Stimulated activated CD8-positive, alpha-beta memory T cell treated with anti-CD3 and anti-CD28 coated beads, Interleukin-2, amount 100 ng/mL, for 48 hours (primary cell): ENCODE measurements at places on chromosomes 7 and 10.

DNA sequence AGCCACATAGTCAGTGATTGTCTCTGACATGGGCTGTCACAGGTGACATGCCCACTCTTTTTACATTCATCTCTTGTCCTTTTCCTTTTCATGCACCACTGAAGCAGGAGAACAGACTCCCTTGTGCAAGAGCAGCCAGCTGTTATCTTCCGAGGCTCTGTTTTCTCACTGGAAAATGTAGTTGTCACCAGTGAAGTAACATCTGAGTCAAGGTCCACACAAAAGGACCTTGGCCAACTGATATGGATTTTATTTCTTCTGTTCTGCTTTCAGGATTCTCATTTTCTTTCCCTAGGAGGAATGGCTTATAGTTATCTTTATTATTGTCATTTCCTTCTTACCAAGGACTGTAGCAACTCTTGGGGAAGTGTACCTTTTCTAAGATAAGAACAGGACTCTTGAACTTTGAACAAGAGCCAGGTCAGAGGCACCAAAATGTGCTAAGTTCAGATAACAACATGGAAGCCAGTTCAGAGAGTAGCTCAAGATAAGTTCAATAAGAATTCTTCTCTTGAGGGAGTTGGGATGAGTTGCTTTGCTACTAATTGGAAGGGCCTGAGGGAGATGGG lies 22.7 kb downstream of the AVPI1 start:
- DNase-seq = no peak

- no peak for DNase-seq
Measured at GRCh38 chr7:144110272-144110671, 889 bp downstream of the OR2A2 start.

DNA sequence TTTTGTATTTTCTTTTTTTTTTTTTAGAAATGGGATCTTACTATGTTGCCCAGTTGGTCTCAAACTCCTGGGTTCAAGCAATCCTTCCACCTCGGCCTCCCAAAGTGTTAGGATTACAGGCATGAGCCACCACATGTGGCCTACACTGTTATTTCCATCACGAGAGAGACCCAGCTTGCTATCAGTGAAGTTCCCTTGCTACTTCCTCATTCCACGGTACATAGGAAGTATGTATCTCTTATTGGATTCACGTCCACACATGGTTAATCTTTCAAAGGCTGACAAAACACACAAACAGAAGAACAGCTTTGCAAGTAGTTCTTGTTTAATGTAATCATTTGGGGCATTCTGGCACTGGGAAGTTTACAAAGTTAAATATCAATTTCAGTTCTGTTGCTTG lies 50.9 kb downstream of the DCLRE1A start:
- DNase-seq = no peak

DNA sequence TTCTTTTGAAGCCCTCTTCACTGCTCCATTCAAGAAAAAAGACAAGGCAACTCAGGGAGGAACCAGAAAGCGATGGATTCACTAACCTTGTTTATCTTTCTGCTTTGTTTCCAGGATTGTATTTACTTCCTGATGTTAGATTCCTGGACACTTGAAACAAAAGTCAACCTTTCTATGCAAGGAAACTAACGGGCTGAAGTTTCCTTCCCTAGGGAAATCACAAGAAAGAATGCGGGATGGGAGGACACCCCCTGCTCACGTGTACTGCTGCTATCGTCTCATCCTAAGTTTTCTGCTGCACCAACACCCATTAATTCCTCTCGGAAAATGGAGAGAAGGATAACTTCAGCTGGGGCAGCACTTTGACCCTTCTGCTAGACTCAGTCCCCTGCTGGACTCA lies 50.3 kb downstream of the ELMO1 start:
- DNase-seq = no peak

DNA sequence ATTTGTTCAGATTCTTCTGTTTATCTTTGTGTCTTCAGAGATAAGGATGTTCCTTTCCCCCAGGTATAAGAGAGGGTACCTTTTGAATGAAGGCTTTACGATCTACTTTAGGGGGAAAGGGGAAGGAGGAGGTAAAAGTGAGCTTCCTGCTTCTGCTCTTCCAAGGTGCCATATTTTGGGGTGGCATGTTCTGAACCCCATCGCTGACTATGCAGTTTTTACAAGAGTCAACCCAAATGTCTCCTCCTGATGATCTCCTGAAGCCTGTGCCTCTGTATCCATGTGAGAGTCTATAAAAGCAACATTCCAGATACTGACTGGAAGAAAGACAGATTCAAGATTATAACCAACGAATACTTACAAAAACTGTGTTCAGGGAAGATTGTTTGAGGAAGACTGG lies 102.5 kb downstream of the ZNF277 start:
- no peak for DNase-seq

DNA sequence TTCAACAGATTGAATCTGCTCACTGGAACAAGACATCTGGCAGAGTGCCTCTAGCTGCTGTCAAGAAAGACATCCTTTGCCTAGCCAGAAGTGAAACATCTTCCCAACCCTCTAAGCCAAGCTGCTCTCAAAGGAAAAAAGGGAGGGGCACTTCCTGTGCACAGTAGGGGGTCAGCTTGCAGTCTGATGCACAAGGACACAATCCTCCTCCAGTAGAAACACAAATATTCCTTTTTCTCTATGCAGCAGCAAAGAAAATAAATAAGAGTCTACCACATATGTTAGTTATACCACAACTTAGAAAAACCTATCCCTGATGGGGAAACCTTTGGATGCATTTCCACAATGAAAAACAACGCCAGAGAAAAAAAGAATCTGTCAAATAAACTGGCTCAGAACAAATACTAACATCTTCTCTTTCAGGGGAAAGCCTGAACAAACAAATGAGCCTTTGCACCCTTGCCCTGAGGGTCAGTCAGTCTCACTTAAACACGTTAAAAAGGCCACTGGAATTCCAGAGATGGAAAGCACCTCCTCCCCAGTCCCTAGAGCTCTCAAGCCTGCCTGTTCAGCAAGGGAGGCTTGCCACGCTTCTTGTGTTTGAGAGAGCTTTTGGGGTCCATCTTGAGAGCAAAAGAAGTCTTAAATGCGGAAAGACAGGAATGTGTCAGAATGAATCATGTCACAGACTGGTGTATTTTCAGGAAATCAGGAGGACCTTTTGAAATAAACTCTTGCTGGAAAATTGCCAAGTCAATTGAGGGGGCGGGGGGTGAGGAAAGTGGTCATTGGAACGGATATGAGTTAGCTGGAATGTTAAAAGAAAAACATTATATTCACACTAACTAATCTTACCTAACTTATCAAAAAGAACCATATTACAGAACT lies 7.5 kb downstream of the LAMB1 start:
- DNase-seq = no peak

DNA sequence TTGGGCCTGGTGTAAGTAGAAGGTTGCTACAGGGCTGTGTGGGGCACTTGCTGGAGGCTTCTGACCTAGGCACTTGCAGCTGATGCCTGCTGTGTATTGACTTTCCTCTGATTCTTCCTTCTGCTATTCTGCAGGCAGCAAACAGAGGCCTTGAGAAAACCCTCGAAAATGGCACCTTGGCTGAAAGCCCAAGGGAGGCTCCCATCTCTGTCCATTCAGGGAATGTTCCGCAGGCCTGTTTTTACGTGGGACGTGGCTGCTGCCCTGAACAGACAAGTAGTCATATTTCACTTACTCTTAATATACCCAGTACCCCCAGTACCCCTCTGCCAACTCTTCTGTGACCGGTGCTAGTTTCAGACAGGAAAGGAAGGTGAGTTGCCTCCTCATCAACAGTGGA lies 664.7 kb downstream of the INHBA start:
- DNase-seq = no peak

- no peak for DNase-seq
Measured at GRCh38 chr10:13136651-13137050, 24.7 kb upstream of the MCM10 start.

DNA sequence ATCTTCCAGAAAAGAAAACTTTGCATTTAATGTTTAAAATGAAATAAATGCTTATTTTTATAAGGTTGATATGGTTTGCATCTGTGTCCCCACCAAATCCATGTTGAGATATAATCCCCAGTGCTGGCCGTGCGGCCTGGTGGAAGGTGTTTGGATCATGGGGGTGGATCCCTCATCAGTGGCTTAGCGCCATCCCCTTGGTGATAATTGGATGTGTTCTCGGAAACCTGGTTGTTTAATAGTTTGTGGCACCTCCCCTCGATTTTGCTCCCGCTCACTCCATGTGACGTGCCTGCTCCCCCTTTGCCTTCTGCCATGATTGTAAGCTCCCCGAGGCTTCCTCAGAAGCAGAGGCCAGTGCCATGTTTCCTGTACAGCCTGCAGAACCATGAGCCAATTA lies 2.4 kb upstream of the MTPAP start:
- no peak for DNase-seq

DNA sequence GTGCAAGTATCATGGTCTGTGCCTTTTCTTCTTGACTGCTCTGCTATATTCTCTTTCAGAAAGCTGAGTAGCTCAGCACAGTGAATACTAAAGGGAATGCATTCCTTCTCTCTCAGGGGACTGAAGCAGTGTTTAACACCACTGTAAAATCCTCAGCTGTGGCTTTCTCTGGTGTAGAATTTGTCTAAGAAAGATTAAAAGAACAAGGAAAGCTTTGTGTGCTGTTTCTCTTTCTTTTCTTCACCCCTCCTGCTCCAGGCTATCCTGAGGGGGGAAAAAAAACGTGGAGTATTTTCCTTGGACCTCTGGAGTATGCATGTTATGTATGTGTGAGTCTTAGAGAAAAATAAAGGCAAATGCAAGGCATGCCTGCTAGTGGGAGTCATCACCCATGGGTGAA lies 383.9 kb downstream of the AUTS2 start:
- no peak for DNase-seq
